ENCODE measurements at places on chromosomes 7 and 10.
A peak's percentile ranks its signal among the peaks of the same experiment; 100 is the strongest.

GRCh38 chr7:17822547-17823173 lies 117.6 kb downstream of the SNX13 start:
- no peak for DNase-seq

DNA sequence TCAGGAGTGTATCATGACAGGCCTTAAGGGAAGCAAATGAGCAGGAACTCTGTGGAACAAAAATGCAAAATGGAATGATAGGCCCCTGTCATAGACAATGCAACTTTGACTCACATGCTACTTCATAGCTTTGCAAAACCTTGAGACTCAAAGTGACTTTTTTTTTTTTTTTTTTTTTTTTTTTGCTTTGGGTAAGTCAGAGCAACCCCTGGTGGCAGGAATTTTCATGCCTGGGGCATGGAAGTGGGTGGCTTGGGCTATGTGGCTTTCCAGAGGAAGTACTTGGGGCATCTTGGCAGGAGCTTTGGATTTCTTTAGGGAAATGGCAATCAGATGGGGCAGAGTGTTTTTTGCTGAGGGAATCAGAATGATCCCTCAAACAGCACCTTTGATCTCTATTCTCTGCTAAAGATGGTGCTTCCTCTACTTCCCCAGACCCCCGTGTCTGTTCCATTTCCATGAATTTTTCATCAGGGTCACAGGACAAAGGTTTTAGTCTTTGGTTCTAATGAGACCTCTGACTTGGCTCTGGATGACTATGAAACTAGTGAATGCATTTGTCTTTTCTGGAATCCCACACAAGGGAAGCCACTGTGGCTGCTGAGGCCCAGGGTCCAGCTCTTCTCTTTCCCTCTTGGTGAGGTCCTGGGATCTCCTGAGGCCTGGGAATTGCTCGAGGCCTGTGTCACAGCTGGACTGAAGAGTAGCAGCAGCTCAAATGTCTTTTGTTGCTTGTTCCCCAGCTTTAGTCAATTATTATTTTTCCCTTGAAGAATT lies 62.8 kb downstream of the TACC2 start:
- no peak for DNase-seq

DNA sequence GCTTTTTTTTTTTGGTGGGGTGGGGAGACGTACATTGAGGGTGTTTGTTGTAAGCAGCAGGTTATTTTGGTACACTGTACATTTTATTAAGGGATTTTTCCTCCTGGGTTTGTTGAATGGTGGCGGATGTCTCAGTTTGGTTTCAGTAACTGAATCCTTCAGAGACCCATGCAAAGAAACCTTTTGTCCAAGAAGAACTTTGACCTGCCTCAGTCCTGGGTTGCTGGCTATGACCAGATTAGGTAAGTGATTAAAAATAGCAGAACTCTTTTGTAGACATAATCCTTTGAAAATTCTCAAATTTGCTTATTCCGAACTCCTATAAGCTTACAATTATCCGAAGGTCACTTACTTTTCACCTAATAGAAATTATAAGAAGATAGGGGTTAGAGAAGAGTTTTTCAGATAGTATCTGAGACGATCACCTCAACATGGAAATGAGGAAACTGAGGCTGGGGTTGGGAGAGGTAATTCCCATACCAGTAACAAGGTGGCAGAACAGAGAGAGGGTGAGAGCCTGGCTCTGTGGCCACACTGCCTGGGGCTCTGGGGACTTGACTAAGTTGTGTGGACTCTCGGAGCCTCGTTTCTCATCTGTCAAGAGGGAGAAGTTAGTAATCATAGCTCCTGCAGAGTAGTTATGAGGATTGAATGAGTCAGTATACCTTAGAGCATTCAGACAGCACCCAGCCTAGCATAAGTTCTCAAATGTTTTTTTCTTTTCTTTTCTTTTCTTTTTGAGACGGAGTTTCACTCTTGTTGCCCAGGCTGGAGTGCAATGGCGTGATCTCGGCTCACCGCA lies 87.4 kb downstream of the CCNY start:
- no peak for DNase-seq

DNA sequence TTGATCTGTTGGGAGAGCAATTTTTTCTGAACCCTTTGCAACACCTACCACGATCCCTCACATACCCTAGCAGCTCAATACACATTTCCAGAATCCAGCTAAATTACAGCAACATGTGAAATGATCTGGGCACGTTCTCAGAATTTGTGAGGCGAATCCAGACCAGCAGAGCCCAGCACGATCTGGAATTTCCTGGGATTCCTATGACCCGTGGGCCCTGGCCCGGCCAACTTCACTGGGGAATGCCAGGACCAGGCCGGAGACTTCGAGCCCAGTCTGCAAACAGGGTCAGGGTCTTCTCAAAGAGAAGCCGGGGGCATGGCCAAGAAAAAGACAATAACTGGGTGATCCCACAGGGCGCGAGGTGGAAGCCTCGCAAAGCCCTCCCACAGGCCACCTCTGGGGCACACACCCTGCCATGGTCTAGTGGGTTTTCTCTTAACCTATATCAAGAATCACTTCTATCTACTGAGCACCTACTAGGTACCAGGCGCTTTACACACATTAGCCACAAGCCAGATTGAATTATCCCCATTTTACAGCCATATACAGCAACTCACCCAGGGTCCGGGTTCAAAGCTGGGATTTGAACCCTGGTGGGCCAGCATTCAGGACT lies 33.8 kb downstream of the FAM53B start:
- DNase-seq: no peak

DNA sequence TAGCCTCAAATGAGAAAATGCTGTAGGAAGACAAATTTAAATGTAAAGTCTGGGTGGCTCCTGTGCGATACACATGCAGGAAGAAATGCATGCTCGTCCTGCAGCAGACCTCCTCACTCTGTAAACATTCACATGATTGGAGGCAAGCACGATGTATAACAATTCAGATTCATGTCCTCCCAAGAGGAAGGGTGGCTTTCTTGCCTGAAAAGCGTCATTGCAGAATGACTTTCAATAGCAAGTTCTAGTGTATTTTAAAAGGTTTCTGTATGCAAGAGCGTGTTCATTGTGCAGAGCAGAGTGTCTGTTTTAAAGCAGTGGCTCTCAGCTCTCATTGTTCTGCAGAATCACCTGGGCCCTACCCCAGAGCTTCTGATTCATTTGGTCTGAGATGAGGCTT lies 170.3 kb upstream of the CELF2 start:
- no peak for DNase-seq

- peak; percentile 49 for DNase-seq
These were observed 11.1 kb upstream of the CRTAC1 start for GRCh38 chr10:98041352-98042043.

DNA sequence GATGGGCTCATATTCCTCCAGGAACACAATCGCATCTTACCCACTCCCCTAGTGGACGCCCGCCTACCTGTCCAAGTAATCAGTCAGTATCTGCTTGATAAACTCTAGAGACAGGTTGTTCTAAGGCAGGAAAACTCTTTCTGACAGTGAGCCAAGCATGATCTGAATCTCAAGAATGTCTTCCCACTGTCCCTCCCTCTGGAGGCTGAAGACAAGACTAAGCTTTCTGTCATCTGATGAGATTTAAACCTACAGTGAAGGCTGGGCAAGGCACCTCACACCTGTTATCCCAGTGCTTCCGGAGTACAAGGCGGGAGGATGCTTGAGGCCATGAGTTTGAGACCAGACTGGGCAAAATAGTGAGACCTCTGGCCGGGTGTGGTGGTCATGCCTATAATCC lies 586.6 kb downstream of the GALNT17 start:
- DNase-seq: no peak

- DNase-seq: no peak
These were observed 27.3 kb downstream of the TFAM start for GRCh38 chr10:58412502-58412961.

DNA sequence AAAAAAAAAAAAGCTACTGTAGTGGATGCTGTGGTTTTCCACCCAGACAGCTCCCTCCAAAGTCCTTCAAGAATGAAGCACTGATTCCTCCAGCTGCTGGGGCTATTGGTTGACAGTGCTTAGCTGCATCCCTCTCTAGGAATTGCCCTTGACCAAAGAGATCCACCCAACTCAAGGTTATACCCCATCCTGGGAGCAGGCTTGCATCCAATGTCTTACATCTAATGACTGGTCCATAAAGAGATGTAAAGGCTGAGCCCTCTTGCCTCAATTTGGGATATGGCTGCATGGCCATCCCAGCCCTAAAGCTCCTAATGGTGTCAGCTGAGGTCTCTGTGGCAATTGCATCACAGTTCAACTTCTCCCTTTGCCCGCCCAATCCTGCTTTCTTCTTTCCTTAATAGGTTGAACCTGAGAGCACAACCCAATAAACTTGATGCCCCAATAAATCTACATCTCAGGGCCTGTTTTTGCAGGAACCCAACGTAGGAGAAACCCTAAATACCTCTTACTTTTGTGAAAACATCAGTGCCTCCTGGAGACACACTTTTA lies 4.4 kb downstream of the GPR37 start:
- no peak for DNase-seq

GRCh38 chr10:79331709-79332108 lies 15.6 kb upstream of the PPIF start:
- peak; percentile 87 for DNase-seq

DNA sequence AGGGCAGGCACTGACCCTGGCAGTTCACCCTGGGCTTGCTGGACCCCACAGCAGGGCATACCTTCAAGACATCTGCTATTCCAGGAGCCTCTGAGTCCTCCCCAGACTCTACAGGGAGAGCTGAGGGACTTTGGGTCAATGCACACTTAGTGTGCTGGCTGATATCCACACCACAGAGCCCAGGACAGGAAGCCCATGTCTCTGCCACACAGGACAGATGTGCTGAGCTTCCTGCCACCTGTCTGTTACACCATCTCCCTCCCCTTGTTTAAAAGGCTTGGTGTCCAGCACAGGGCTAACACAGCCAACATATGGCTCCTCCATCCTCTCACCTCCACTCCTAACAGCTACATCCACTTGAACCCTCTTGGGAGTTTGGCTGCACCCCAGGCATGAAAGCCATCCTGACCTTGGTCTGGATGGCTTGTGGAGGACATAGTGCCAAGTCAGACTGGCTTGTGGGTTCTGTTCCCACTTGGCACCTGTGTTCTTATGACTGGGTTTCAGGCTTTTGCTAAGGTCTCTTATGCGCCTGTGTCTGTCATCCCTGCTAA lies 529.8 kb downstream of the GALNT17 start:
- DNase-seq: no peak

DNA sequence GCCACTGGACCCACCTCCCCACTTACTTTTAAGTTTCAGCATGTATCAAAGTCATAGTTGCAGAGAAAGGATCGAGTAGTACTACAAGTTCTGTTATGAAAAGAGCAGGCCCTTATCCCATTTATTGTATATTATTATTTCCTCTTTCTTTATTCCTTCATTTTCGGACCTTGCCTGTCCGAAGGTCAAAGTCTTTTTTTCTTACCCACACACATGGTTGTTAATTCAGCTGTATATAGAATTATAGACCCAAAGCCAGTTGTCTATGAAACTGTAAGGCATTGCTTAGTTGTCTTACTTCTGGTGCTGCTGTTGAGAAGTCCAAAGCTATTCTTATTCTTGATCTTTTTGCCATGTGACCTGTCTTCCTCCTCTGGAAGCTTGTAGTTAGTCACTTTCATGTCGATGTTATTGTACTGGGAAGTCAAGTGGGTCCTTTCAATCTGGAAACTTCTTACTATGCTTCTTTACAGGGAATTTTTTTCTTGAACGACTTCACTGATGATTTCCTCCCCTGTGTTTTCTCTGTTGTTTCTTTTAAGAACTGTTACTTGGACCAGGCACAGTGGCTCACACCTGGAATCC lies 8.3 kb downstream of the NUDT5 start:
- no peak for DNase-seq

GRCh38 chr10:22666287-22667092 lies 47.9 kb downstream of the PIP4K2A start:
- DNase-seq: peak; percentile 45

GRCh38 chr7:78377532-78377931 lies 579.0 kb downstream of the PHTF2 start:
- no peak for DNase-seq

DNA sequence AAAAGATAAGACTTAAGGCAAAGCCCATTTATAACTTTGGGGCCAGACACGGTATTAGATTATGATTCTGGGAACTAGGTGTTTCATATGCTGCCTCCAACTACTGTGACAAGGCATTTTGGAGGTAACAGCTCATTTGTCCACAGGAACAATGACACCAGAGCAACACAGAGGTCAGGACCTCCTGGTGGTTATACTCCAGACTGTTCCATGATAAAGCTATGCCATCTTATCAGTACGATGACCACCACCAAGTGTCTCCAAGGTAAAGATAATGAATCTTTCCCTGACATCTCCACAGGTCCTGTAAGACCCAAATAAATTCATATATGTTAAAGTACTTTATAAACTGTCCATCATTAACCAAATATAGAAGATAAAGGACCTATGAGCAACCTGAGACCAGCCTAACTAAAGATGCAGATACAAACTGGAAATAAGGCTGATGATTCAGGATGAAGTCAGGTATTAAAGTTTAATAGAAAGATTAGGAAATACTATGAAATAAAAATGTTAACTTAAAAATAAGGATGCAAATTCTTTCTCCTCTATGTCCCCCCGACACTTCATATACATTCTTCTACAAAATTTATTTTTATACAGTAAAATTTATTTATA lies 26.2 kb downstream of the CUL2 start:
- no peak for DNase-seq

- no peak for DNase-seq
These were observed 174.5 kb downstream of the LRRN3 start for GRCh38 chr7:111265394-111265793.

GRCh38 chr7:130950741-130951140 lies 216.7 kb upstream of the KLF14 start:
- no peak for DNase-seq

DNA sequence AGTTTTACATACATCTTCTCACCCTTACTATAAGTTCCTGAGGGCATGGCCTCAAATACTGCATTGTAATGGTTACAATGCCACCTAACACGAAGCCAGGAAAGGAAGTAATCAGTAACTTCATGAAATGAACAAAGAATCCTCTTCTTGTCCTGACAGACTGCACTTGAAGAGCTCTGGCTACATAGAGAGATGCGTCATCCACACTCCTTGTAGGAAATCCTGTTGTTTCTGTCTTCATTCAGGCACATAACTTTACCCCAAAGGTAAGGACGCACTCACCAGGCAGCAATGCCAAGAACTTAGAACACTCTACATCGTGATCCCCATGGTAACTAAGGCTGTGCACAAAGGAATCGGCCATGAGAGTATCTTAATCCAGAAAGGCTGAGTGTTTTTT lies 80.3 kb upstream of the ARID5B start:
- DNase-seq: no peak

GRCh38 chr7:88215295-88215694 lies 4.5 kb downstream of the SRI start:
- no peak for DNase-seq

DNA sequence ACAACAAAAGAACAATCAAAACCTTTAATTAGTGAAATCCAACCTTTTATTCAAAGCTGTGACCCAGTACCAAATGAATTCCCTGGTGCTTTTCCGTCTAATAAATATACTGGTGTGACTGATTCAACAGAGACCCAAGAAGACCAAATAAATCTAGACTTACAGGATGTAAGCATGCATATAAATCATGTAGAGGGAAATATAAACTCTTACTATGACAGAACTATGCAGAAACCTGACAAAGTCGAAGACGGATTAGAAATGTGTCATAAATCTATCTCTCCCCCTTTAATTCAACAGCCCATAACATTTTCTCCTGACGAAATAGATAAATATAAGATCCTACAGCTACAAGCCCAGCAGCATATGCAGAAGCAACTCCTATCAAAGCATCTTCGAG lies 540.6 kb upstream of the TEX47 start:
- DNase-seq: no peak

GRCh38 chr7:70647801-70648498 lies 484.0 kb upstream of the GALNT17 start:
- peak; percentile 9 for DNase-seq

GRCh38 chr10:131068760-131069159 lies 242.8 kb downstream of the TCERG1L start:
- no peak for DNase-seq
